ENCODE measurements at places on chromosomes 7 and 10.

DNA sequence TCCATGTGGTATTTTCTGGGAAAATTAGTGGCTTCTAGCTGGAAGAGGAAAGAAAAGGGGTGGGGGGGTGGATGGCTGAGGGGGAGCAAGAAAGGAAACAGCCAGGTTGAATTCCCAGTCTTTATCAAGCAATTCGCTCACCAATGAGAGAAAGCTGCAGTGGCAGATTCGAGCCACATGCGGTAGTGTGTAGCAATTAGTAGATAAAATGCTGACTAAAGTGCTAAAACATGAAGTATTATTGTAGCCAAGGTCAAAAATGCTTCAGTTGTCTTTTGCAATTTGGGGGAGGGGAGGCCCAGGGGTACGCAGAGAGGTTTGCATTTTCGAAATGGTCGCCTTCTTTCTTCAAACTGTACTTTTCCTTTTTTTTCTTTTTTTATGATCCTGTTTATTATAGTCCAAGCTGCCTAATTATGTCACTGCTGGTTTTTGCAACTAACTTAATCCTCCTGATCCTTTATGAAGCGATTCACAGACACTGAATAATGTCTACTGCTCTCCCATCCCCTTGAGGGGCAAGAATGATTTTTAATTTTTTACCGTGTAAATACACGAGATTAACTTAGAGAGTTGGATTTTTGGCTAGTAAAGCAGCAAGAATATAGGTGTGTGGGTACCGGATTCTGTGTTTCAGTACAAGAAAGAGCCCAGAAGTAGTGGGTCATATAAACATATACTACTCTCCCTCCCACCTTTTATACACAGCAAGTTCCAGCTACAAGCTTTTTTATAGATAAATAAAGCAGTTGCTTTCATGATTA, 3.6 kb upstream of the ARID5B start:
- peak; percentile 47 for DNase-seq

GRCh38 chr10:27525819-27526218, 21.7 kb downstream of the RAB18 start:
- DNase-seq: no peak

- no peak for DNase-seq
These were observed 4.5 kb downstream of the SNCG start for GRCh38 chr10:86962981-86963310.

GRCh38 chr7:155710031-155710430, 65.6 kb downstream of the RBM33 start:
- DNase-seq: no peak

DNA sequence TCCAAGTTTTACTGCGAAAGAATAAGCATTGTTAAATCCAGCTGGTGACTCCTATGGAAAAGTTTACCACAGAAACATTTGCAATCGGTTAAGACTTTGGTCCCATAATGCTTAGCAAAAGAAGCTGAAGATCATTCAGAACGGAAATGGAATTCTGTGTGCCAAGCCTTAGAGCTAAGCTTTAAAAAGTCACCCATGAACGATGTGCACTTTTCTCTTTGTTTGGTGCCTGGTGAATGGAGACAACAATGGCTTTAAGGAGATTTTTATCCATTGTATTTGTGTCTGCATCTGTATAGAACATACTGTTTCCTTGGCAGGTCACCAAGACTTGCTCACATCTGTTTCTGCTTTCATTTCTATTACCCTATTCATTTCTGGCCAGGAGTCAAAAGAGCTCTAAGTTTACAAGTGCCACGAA, 26.3 kb upstream of the COL1A2 start:
- DNase-seq: no peak

DNA sequence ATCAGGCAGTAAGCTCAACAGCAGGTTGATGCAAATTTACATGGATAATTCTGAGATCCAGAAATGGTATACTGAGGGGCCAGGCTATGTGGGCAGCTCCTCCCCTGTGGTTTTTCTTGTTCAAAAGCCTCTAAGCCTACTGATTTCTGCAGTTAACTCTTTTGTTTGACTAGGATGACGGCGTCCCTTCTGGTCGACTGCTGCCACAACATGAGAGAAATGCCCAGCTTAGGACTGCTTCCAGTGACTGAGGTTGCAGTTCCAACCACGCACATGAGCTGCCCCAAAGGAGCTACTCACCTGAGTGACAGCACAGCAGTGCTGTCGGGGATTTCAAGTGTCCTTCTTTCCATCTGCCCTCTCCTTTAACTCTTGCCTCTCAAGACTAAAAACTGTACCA, 973.0 kb upstream of the GHITM start:
- DNase-seq: no peak

DNA sequence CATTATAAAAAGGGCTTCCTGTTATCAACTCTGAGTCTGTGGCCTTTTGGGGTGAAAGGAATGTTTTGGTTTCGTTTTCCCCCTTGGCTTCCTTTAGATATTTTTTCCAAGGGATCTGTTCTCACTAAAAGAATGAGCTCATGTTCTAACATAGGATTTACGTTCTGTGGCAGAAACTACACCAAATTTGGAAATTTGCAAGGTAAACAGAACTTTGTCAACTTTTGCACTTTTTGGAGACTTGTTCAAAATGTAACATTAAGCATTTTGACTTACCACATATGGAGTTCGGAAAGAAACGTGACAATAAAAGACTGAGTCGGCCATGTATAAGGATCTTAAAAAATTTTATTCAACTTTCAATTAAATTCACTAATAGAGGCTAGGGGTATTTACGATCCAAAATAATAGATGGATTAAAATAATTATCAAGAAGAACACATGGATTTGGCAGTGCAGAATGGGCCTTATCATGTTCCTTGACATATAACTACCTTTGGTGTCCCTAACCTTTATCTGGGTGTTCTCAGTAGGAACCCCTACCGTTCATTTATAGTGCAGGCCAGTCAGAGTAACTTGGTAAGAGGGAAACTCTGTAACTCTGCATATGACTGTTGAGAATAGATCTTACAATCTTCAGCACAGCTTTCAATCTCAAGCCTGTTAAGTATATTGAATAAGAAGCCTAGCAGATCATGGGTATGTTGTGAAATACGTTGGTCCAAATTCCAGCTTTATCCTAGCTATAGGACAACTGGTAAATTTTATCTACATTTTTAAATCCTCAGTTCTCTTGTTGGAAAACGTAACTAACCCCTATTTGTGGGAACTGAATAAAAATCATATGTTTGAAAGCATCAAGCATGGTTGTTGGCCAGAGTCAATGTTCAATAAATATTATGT, 11.8 kb downstream of the CPED1 start:
- DNase-seq: no peak

GRCh38 chr10:125005312-125006187, 63.6 kb downstream of the ZRANB1 start:
- no peak for DNase-seq

DNA sequence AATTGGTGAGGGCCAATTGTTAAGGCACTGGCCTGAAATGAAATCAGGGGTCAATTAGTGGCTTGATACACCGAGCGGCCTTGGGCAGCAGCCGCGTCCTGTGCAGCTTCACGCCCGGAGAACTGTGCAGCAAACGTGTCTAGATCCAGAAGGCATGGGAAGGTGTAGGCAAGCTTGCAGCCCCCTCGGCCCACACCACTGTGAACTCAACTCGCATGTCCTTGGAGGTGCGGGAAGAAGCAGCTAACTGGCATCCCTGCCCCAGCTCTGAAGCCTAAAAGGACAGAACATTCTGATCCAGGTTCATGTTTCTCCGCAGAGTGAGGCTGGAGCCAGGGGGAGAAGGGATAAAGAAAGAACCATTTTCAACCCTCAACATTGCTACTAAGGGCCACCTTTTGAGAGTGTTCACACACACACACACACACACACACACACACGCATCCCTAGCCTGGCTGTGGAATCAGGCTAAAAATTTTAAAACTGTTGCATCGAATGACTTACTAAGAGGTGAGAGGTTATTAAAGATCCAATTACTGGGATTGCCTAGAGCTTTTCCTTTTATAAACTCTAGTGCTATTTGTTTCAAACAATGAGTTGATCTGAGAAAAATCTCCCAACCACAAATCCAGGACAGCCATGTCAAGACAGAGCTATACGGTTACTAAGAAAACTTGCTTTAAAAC, 104.0 kb downstream of the PARP12 start:
- DNase-seq: no peak

DNA sequence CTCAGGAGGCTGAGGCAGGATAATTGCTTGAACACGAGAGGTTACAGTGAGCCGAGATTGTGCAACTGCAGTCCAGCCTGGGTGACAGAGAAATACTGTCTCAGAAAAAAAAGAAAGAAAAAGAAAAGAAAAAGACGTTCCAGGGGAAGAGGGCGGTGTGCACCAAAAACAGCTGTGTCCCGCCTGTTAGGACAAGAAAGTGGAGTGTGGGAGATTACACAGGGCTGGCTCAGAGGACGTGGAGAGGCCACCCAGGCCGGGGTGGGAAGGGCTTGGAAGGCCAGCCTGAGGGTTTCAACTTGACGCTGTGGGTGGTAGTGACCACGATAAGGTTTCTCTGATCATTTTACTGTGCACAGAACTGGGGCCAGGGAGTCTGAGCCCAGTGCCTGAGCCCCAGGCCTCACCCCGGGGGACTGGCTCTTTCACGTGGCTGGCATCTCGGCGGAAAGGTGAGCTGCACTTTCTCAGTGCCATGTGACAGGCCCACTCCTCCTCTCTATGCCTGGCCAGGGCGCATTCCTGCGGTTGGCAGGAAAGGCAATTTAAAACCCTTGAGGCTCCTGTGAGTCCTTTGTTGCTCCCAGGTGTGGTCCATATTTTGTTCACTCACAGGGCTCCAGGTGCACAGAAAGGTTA, 13.9 kb downstream of the RHBDD2 start:
- peak; percentile 91 for DNase-seq

DNA sequence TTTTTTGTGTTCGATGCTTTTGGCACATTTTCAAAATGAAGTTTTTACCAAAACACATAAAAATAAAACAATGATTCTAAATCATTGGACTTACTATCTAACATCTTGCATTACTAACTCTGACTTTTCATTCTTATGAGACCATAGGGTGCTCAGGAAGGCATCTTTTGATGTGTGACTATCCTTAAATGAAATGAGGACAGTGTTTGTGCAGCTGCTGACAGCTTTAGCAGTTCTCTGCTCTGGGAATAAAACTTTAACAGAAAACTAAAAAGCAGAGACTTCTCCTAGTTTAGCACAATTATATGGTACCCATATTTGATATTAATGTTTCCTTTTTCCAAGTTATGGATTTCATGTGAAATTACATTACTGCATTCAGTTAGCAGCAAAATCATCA, 471.6 kb downstream of the ARL4A start:
- no peak for DNase-seq

GRCh38 chr7:117165656-117166055, 157.2 kb downstream of the WNT2 start:
- DNase-seq: no peak

GRCh38 chr7:137985253-137985896, 16.5 kb downstream of the CREB3L2 start:
- DNase-seq: no peak

DNA sequence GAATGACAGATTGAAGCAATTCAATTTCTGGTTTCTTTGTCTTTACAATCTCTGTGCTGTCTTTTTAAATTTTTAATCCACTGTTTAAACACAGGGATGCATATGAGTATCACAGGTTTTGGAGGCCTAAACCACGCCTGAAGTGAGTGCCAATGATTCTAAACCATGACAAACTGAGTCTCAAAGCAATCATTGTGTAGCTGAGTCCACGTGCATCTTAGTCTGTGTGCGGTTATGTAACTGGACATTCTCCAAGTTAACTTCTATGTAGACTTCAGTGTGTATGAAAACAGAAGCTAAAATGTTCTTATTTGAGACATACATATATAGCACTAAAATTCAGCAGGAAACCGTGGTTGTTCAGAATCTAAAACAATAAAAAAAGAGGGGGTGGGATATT, 79.3 kb upstream of the ST8SIA6 start:
- no peak for DNase-seq

- DNase-seq: no peak
These were observed 228.6 kb downstream of the ELFN1 start for GRCh38 chr7:1898628-1899185.

DNA sequence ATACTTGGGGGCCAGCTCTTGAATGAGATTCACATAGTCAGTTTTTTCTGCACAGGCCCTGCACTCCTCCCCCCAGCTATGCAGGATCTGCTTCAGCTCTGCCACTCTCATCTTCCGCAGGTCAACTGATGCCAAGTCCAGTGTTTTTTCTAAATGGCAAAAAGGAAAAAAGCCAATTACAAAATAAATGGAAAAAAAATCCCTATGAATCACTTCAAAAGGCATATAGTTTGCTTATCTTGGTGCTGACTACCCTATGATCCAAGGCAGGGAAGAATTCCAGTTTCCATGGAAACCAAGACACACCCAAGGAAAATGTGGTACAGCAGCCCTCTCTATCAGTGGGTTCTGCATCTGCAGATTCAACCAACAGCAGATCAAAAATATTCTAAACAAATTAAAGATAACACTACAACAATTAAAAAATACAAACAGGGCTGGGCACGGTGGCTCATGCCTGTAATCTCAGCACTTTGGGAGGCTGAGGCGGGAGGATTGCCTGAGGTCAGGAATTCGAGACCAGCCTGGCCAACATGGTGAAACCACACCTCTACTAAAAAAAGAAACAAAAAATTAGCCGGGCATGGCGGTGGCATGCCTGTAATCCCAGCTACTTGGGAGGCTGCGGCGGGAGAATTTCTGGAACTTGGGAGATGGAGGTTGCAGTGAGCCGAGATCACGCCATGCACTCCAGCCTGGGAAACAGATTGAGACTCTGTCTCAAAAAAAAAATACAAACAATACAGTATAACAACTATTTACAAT, 17.6 kb downstream of the CDNF start:
- no peak for DNase-seq

DNA sequence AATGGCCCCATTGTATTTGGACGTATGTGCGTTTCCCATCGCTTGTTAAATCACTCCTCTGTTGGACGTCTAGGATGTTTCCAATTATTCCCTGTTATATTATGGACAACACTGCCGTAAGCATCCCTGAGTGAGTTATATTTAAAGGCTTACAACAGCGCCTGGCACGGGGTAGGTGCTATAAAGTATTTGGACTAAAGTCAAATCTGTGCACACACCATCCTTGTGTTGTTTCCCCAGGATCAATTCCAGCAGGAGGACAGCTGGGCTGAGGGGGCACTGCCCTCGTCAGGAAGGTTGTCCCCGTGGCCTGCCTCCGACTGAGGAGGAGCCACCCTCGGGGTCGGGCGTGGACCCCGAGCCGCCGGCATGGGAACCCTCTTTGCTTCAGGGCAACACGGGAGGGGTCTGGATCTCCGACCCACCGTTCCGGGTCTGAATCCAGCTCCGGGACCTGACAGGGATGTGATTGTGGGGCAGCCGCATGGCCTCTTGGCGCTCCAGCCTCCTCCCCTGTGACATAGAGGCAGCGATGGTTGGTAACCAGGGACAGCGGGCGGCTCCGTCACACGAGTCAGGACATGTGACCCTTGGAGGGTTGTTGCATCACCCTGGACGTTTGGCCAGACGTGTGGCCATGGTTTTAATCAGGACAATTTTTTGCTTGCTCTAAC, 1.5 kb upstream of the JAKMIP3 start:
- no peak for DNase-seq

- no peak for DNase-seq
These were observed 190.7 kb downstream of the WDR11 start for GRCh38 chr10:121041906-121042305.

Measured in T47D (cell line).